Stimulated activated CD8-positive, alpha-beta memory T cell treated with anti-CD3 and anti-CD28 coated beads, Interleukin-4, amount 100 ng/mL, for 4 hours (primary cell): ENCODE measurements at places on chromosomes 6 and 20.

DNA sequence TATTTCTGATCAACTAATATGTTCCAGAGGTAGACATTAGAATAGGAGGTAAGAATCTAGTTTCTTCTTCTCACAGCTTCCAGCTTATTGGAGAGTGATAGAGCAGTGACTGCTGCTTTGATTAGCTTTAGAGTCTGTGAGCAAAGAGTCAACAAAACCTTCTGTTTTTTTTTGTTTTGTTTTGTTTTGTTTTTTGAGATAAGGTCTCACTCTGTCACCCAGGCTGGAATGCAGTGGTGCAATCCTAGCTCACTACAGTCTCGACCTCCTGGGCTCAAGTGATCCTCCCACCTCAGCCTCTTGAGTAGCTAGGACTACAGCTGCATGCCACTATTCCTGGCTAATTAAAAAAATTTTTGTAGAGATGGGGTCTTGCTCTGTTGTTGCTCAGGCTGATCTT lies 39.3 kb downstream of the TSBP1 start:
- no peak for DNase-seq

DNA sequence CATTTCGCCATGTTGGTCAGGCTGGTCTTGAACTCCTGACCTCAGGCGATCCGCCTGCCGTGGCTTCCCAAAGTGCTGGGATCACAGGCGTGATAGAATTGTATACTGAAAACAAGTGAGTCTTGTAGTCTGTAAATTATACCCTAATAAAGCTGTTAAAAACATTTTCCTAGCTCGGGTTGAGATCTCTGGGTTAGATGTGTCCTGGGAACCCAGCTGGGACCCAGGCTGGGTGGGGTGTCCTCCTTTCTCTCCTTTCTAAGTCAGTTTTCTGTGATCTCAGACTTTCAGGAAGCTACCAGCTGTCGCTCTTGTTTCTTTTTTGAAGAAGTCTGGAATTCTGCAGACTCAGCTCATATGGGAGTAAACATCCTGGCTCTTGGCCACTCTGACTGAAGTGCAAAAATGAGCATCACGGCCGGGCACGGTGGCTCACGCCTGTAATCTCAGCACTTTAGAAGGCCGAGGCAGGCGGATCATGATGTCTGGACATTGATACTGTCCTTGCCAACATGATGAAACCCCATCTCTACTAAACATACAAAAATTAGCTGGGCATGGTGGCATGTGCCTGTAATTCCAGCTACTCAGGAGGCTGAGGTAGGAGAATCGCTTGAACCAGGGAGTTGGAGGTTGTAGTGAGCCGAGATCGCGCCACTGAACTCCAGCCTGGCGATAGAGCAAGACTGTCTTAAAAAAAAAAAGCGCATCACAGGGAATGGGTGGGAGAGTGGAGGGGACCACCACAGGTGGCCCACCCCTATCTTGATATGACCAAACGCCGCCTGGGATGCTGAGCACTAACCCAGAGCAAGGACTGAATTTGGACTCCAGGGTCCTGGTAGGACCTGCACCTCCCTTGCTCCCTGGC lies 9.9 kb upstream of the PCIF1 start:
- DNase-seq: no peak

DNA sequence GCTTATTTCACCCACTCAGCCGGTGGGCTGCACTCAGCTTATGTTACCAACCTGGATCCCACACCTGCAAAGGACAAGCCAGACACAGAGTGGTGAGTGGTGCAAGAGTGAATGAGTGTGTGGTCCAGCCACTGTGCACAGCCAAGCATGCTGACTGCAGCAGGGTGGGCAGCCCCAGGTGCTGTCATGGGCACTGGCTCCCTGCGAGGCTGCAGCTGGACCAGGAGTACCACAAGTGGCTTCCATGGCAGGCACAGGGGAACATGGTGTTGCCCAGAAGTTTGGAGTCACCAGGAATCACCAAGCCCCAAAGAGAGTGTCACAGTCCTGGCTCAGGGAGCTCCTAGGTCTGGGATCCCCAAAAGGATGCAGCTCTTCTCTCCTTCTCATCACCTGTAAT lies 1093.4 kb downstream of the KHDRBS2 start:
- DNase-seq: no peak

DNA sequence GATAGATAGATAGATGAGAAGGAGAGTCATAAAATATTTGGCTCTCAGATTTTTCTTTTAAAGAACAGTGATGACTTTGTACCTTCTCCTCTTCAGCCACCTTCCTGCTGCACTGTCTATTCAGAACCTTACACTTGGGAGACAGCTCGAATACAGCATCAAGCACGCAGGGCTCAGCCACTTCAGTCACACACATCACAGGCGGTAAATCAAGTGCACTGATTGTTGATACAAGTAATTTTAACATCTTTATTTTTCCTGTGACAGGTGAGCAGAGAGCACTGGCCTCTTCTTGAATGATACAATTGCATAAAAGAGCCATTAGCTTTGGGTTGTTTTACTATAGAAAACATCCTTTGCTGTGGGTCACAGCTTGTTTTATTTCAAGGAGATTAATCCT lies 1118.5 kb upstream of the EYS start:
- DNase-seq: no peak

- no peak for DNase-seq
Measured at GRCh38 chr6:53300656-53301551, 47.8 kb downstream of the ELOVL5 start.

DNA sequence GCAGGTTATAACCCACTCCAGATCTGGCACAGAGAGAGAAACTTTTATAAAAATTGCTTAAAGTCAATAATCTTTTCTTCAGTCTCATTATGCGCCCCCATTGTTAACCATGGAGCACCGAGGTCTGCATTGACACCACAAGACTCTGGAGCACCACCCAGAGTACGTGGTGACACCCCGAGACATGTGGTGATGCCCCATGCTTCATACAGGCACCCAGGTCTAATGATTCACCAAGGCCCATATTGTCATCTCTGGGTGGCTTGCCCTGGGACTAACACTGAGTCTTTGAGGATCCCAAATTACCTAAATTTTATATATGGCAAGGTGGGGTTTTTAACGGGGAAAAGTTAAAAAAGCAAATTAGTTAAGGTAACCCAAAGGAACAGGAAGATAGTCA lies 31.1 kb downstream of the CD109 start:
- DNase-seq: no peak

DNA sequence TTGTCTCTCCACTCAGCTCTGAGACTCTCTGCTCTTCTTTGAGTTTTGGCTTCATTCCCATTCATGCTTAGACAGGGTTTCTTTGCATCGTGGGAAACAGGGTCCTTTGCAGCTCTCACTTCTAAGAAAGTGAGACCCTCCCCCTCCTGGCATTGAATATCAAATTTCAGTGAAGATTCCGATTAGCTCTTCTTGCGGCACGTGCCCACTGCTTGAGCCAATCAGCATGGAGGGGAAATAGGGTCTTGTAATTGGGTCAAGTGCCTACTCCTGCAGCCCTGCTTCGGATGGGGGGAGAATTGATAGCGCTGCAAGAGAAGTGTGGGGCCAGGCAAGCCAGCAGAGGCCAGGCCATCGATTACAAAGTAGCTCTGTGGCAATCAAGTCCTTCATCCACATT lies 69.6 kb downstream of the TFAP2C start:
- no peak for DNase-seq

DNA sequence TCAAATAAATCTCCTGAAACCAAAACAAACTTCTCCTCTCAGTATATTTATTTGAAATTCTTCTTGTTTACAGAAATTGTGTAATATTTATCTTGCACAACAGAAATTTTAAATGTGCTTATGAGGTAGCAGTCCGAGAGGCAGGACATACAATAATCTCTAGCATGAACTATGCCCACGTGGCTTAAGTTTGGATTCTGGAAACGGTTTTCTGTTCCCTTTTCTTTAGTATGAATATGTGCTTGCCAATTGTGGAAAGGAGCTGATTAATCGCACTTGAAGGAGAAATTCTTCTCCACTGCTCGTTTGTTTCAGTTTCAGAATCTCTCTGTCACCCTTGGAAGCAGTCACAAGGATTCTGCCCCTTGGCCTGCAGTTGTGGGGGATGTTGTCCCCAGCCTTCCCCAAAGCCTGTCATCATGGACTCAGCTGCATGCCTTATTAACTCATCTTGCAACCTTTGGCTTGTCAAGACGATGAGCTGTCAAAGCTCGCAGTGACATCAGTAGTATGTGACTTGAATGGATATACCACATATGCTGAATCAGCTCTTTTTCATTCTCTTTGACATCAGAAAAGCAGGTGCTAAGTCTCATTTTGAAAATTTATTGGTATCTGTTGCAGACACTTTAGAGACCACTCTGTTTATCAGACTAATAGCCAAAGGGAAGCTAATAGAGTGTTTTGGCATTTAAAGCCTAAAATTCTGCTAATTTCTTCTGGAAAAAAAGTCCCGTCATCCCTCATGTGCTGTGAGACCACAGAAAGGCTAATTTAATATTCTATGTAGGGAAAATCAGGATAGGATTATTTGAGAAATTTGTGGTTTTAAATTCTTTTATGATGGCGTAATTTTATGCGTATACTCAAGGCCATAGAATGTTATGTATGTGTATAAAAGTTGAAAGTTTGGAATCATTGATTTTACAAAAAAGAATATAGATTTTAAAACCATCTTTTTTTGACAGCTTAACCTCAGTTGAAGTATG lies 186.8 kb downstream of the ARID1B start:
- no peak for DNase-seq

GRCh38 chr6:20572940-20573339 lies 38.7 kb downstream of the CDKAL1 start:
- no peak for DNase-seq

GRCh38 chr6:56725254-56725653 lies 82.6 kb upstream of the DST start:
- DNase-seq: no peak

- DNase-seq: no peak
Measured at GRCh38 chr6:88114838-88115237, 51.3 kb downstream of the CNR1 start.

GRCh38 chr6:36700831-36701230 lies 3.2 kb downstream of the RAB44 start:
- no peak for DNase-seq

- no peak for DNase-seq
Measured at GRCh38 chr6:132020138-132020581, 69.0 kb upstream of the CCN2 start.

GRCh38 chr20:6863355-6863754 lies 95.9 kb downstream of the BMP2 start:
- no peak for DNase-seq
